CD8-positive, alpha-beta T cell (primary cell): ENCODE measurements at places on chromosomes 5 and 9.

- no peak for DNase-seq
Observed at GRCh38 chr5:59587489-59588337, 305.8 kb downstream of the PDE4D start.

GRCh38 chr5:41067714-41068568 lies 3.2 kb downstream of the MROH2B start:
- DNase-seq, result no peak

- DNase-seq, result no peak
Observed at GRCh38 chr9:277601-278295, 63.1 kb downstream of the DOCK8 start.

DNA sequence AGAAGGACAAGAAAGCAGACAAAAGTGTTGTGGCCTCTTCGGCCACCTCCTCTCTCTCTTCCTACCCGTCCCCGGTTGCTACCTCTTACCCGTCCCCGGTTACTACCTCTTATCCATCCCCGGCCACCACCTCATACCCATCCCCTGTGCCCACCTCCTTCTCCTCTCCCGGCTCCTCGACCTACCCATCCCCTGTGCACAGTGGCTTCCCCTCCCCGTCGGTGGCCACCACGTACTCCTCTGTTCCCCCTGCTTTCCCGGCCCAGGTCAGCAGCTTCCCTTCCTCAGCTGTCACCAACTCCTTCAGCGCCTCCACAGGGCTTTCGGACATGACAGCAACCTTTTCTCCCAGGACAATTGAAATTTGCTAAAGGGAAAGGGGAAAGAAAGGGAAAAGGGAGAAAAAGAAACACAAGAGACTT lies 2.4 kb downstream of the EGR1 start:
- no peak for DNase-seq

DNA sequence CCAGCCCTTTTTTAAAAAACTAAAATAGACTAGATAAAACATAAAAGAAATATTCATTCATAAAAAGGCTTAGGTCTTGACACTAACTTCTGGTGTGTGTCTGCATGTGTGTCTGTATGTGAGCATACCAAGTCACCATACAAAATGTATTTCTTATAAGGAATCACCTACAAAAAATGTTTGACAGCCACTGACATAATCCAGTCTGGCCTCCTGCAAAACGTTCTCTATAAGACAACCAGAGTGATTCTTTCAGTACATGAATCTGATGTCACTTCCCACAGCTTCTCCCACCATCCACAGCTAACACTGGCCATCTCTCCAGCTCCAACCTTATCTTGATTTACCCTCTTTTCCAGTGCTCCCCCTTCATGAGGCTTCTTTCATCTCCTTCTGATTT lies 192.3 kb downstream of the TLE1 start:
- no peak for DNase-seq

- no peak for DNase-seq
Observed at GRCh38 chr5:10434392-10434791, 7.3 kb upstream of the ROPN1L start.
